ENCODE measurements at places on chromosomes 6 and 20.

DNA sequence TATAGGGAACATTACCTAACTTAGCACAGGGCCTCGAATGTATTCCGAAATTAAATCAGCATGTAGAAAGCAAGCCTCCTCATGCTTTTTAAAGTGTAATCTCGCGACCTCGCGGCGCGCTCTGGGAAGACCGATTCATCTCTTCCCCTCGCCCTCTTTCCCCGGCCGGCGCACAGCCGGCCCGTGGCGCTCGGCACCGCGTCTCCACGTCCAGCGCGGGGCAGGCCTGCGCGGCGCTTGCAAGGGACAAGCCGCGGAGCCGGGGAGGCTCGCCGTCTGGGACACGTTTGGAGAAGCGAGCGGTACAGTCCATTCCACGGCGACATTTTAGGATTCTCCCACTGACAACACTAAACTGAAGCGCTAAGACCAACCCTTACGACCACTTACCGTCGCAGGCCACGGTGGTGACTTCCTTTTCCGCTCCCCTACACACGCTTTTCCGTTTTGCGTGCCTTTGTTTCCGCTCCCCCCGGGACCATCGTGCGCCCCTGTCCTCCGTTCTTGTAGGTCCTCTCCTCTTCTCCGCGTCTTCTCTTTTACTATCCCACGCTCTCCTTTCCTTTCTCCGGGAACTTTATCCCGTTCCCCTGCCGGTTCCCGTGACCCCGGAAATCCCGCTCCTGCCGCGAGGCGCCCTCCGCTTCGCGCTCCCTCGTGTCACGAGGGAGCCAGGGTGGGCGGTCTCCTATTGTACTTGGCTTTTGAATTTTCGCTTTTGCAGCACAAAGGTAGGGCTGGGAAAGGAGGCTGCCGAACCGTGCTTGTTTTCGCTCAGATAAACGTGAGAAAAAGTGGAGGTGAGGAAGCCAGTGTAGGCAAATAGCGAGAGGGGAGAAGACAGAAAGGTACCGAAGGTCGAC is at the start of gene ECHDC1:
ECHDC1 (minus strand) TSS at position 664 of the 863 bp plus-strand sequence. CDS start 12,581 bp downstream, outside the sequence.
- peak; percentile 40 for DNase-seq

- DNase-seq = no peak
Measured at GRCh38 chr20:33835615-33836172, 24.5 kb downstream of the CHMP4B start.

DNA sequence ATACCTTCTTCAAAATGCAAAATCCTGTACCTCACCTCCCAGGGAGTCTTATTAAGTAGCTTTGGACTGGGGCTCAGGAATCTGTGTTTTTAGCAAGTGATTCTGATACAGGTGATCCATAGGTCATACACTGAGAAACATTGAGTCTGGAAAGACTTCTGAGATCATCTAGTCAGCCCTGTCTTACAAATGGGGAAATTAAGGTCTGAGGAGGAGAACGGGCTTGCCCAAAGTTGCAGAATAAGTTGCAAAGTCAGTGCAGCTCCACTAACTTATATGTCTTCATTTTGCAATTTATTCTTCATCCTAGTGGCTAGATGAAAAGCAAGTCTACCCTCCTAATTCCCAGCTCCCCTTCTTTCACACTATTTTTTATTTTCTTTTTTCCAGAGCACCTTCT is 28.9 kb downstream of the KCNS1 start:
- DNase-seq = no peak

DNA sequence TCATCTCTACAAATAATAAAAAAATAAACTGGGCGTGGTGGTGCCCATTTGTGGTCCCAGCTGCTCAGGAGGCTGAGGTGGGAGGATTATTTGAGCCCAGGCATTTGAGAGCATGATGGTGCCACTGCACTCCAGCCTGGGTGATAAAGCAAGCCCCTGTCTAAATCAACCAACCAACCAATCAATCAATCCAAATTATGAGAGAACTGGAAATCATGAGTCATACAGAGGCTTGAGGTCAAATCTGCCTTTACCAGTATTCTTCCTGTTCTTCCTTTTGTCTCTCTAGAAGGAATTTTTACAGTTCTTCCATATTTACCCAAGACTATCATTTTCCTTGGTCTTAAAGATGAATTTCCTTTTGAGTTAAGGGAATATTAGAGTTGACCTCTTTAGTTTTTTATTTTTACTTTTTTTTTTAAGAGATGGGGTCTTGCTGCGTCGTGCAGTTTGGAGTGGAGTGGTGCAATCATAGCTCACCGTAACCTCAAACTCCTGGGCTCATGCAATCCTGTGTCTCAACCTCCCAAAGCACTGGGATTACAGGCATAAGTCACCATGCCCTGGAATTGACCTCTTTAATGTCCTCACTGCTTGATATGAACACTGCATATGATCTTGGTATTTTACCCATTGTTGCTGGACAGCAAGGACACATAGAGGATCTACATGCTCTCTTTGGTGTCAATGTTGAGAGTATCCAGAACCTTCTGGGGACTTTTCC is 44.1 kb upstream of the TXNDC5 start:
- DNase-seq = no peak

- DNase-seq = no peak
Measured at GRCh38 chr20:19991854-19992253, 25.3 kb upstream of the NAA20 start.

GRCh38 chr20:9233804-9234203 is 164.9 kb downstream of the PLCB4 start:
- DNase-seq = no peak

- DNase-seq = no peak
Measured at GRCh38 chr6:35569011-35569461, 56.3 kb upstream of the TULP1 start.

DNA sequence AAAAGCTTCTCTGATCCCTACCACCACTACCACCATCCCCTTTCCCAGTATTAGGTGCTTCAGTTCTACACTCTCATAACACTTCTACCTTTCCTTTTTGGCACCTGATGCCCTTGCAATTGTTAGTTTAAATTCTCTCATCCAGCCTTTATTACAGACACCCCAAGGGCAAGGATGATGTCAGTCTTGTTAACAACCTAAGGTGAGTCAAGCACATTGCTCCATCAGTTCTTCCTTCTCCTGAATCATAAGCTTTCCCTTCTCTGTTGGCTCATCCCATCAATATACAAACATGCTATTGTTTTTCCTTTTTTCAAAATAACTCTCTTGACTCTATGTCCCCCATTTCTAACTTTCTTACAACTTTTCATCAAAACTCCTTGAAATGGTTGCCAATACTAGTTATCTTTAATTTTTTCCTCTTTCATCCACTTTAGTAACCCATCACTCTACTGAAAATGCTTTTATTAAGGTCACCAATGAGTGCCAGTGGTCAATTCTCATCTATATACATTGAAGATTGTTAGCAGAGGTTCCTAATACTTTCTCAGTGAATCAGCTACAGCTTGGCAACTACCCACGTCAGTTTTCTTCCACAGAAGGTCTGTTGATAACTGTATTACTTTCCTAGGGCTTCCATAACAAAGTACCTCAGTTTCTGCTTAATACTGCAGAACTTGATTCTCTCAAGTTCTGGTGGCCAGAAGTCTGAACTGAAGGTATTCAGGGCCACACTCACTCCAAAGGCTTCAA is 97.1 kb upstream of the FLRT3 start:
- DNase-seq = no peak

GRCh38 chr20:47141350-47141921 is 215.1 kb downstream of the ZMYND8 start:
- no peak for DNase-seq

DNA sequence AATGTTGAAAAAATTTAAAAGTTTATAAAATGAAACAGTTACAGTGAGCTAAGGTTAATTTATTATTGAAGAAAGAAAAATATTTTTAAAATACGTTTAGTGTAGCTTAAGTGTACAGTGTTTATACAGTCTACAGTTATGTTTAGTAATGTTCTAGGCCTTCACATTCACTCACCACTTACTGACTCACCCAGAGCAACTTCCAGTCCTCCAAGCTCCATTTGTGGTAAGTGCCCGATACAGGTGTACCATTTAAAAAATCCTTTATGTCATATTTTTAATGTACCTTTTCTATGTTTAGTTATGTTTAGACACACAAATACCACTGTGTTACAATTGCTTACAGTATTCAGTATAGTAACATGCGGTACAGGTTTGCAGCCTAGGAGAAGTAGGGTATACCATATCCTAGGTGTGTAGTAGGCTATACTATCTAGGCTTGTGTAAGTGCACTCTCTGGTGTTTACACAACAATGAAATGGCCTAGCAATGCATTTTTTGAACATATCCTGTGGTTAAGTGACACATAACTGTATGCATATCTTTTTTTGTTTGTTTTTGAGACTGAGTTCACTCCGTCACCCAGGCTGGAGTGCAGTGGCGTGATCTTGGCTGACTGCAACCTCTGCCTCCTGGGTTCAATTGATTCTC is 26.3 kb downstream of the FLRT3 start:
- DNase-seq = no peak

- DNase-seq = no peak
Measured at GRCh38 chr6:73511796-73512195, 9.0 kb downstream of the EEF1A1 start.

GRCh38 chr6:35713006-35713767 is 23.6 kb upstream of the ARMC12 start:
- no peak for DNase-seq

- no peak for DNase-seq
Measured at GRCh38 chr6:31935021-31935420, 7.5 kb downstream of the C2 start.

- DNase-seq = no peak
Measured at GRCh38 chr6:81144346-81144745, 608.1 kb downstream of the TENT5A start.

GRCh38 chr20:20747298-20747697 is 34.9 kb upstream of the RALGAPA2 start:
- DNase-seq = no peak

GRCh38 chr20:6708010-6708409 is 59.5 kb upstream of the BMP2 start:
- DNase-seq = no peak

DNA sequence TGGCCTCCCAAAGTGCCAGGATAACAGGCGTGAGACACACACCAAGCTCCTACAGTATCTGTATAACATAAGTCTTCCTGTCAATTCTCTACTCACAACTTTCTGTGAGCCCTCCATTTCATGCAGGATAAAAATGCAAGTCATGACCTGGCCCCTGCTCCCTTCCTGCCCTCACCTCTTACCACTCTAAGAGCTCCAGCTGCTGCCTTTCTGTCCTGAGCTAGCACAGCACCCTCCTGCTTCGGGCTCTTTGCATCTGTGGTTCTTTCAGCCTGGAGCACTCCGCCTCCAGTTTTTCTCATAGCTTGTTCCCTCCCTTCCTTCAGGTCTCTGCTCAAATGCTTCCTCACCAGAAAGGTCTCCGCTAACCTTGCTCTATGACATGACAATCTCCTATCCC is 23.7 kb upstream of the TRPC4AP start:
- DNase-seq = no peak

GRCh38 chr6:145070791-145071190 is 664.5 kb downstream of the EPM2A start:
- DNase-seq = no peak

DNA sequence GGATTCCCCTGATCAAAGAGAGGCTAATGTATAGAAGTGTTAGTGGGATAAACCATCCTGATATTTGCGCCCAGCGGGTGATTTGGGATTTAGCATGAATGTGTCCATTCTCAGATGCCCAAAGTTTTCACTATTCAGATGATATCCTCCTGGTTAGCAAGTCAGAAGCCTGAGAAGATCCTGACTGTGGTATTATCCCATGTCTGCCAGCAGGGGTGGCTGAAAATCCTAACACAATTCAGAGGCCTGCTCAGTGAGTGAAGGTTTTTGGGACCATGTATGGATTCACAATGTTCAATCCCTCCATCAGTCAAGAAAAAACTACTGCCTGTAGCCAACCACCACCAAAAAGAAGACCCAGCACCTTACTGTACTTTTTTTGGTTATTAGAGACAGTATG is 34.1 kb upstream of the SPACA1 start:
- DNase-seq = no peak

- DNase-seq = no peak
Measured at GRCh38 chr20:36824142-36824940, 50.8 kb upstream of the DSN1 start.

DNA sequence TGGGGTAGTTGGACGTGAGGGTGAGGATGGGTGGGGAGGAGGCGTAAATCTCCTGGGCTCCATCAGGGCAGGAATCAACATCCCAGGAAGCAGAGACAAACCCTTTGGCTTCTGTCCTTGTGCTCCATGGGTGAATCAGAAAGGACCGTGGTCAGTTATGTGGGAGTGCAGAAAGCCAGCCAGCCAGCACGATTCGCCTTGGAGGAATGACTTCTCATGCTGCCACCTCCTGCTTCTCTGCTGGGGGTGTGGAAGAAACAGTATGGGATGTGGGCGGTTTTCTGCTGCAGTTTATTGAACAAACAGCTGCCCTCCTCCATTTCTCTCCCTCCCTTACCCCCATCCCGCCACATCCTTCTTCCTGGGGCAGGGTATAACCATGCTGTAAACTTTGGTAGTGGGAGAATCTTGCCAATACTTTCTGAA is 214.5 kb downstream of the SOX4 start:
- DNase-seq = no peak

DNA sequence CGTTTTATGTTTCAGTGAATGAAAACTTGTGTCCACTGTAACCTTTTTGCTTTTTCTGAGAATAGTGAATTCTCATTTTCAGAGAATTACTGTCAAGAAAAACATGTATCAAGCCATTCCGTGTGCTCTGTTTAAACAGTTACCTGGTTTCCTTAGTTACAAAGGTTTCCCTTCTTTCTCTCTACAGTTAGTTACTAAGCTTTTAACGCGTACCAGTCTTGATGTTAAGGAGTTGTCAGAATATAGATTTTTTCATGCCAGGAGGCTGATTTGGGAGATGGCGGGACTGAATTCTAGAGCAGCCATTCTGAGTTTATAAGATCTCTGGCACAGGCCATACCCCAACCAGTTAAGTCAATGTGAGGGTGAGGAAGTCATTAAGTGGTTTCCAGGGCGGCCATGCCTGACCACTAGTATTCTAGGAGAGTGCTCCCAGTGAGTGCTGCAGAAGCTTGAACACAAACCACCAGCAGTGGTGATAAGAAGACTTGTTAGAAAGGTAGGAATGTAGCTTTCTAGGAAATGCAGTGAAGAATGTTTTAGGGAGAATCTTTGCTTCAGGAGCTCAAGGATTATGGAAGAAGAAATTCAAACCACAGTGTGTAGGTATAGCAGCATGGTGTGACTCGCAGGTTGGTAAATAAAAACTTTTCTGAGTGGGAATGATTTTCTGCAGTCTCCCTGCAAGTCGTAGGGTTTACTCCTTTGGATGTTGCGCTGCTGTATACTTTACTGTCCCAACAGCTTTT is 112.9 kb downstream of the JARID2 start:
- no peak for DNase-seq
